ENCODE measurements at places on chromosomes 4 and X. TPM values are rescaled to one million over a fixed set of nuclear protein-coding genes. Genes with fewer than 3 reads are reported as not detected.

Gene INTS6L
- 0.18 TPM for total RNA-seq

Gene PRPS1
- total RNA-seq = 99.0 TPM

Gene CTSO
- 0.96 TPM for total RNA-seq

Gene ENAM
- not detected for total RNA-seq

Gene EXOC1L
- total RNA-seq = not detected

Gene POU4F2
- not detected for total RNA-seq

Gene RENBP
- 0.10 TPM for total RNA-seq

Gene BEX5
- total RNA-seq = not detected

Gene TLR6
- 3.7 TPM for total RNA-seq

Gene PSAPL1
- total RNA-seq = 0.10 TPM
